Effector CD4-positive, alpha-beta T cell (primary cell): ENCODE measurements at places on chromosomes 7 and 10.

- no peak for DNase-seq
These were observed 411.9 kb upstream of the KLF6 start for GRCh38 chr10:4196771-4197390.

- peak; percentile 76 for DNase-seq
These were observed 36.6 kb upstream of the TNPO3 start for GRCh38 chr7:129091484-129092002.

- DNase-seq, result no peak
These were observed 35.4 kb downstream of the NACAD start for GRCh38 chr7:45053401-45053800.

GRCh38 chr7:29987083-29987482 lies 2.5 kb downstream of the SCRN1 start:
- no peak for DNase-seq

DNA sequence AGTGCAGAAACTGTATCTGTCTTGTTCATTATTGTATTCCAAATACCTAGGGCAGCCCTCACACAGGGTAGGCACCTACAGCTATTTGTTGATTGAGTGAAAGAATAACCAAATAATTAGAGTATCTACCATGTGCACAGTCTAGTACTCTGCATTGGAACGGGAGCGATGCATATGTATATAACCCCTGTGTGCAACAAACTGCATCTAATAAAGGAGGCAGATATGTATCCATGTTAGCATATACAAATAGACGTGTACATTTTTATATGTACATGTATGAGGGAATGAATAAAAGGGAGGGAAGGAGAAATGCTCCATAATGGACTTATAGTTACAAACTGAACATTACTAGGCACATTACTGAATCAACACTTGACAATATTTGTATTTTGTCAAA lies 191.3 kb upstream of the PTPRZ1 start:
- no peak for DNase-seq

GRCh38 chr7:99737726-99738125 lies 2.7 kb upstream of the CYP3A7 start:
- no peak for DNase-seq

GRCh38 chr7:2093843-2094220 lies 138.9 kb downstream of the MAD1L1 start:
- DNase-seq, result no peak

GRCh38 chr10:91299999-91300575 lies 79.6 kb downstream of the PCGF5 start:
- no peak for DNase-seq

DNA sequence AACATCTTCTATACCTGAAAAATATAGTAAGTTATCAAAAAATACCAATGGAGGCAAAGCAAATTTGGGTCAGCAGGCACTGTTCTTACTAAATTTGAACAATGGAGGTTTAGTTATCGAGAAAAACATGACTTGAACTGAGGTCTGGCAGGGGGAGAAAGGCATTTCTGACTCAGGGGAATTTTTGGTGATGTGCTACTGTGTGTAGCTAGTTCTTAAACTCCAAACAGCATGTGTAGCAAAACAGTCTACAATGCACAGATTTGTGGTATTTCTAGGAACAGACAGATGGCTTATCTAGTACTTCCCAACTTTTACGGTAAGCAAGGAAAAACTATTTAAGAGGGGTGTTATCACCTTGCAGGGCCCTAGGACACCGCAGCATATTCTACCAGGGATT lies 311.6 kb upstream of the LRRN3 start:
- no peak for DNase-seq
